ENCODE measurements at places on chromosomes 16 and 17.

DNA sequence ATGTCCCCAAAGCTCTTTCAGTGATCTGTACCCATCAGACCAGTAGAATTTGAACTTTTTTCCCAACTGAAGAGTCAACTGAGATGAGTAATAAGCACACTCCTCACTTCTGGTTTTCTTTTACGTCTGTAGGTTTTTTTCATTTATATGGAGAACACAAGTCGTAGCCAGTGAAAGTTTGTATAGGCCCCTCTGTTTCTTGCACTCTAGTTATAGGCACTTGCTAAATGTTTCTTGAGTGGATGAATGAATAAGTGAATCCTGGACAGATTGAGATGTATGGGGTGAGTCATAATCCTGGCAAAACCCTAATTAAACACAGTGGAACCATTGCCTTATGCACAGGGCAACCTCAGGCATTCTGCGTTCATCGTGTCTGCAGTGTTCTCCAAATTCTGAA, 193.7 kb upstream of the TBX2 start:
- no peak for DNase-seq

DNA sequence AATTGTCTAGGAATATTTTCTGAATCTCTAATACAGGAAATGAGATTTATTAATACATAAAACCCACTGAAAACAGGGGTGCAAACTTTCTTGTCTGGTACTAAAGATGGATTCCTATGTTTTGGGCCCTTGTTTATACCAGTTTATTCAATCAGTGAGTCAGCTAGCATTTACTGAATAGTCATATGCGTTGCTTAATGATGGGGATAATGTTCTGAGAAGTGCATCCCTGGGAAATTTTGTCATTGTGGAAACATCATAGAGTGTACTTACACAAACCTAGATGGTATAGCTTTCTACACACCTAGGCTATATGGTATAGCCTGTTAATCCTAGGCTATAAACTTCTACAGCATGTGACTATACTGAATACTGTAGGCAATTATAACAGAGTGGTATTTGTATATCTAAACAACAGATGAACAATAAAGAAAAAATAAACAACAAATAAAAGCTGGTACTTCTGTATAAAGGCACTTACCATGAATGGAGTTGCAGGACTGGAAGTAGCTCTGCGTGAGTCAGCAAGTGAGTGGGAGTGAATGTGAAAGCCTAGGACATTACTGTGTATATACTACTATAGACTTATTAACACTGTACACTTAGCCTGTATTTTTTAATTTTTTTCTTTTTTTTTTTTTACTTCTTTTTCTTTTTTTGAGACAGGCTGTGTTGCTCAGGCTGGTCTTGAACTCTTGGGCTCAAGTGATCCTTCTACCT, 63.7 kb downstream of the SIAH1 start:
- DNase-seq: no peak

DNA sequence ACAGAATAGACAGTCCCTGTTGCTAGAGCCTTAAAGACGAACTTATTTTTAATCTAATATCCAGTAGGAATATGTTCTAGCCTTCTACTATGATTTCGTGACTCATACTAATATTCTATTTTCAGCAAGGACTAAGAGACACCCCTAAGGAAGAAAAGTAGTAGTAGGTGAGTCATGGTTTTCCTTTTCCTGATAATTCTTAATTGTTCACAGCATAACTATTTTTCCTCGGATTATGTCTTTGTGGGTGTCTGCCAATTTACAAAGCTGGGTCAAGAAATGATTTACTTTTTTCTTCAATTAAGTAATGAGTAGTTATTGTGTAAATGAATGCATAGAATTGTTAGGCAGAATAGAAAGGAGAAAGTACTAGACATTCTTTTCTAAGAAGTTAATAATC, 292.2 kb downstream of the TOX3 start:
- no peak for DNase-seq

GRCh38 chr16:875182-876040, 74.9 kb upstream of the GNG13 start:
- no peak for DNase-seq

DNA sequence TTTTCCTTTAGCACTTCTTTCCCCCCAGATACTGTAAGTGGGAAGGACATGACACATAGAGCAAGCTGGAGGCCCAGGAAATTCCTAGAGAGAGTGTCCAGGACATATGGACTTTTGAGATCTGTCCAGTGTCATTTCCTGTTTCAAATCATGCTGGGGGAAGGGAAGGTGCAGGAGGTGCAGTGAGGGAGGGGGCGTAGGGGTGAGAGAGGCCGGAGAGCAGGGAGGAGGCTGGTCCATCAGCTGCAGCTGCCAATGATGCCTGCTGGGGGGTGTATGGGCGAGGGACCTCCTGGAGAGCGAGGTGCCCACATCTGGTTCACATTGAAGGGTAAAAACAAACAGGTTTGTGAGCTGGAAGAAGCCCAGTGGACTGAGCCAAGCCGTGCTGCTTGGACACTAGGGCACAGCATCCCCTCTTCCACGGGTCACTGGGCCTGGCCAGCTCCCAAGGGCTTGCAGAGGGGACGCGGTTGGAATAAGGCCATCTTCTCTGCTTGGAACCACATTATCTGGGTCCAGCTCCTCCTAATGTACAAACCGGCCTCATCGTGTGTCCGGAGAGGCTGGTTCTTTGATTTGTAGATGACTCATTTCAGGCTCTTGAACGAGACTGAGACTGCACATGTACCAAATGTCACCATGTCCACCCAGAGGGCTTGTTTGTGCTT, 70.4 kb upstream of the SMURF2 start:
- DNase-seq: no peak

DNA sequence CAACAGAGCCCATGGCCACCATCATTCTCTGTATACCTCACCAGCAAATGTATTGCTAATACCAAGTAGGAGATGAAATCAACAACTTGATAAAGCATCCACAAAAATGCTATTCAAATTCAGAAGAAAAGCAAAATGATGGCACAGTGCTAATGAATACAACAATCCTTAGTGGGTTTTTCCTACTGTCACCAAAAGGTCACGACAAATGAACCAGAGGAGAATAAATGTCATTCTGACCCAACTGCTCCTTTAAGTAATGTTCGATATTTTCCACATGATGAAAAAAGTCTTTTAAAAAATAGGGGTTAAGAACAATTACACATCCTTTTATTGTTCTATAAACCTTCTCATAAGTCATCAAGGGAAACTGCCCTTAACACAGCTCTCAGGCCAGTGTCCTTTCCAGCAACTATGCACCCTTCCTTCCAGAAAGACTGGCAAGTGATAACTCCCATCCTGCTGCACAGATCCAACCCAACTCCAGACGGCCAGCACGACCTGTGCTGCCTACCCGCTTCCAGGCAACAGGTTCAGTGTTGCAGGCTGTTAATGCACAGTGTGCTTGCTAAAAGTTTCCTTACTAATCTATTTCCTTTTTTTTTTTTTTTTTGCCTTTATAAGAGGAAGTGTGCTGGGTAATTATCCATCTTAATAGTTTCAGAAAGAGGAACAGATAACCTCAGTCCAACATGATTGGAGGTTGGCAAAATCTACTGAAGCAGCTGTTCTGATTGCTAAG, 15.4 kb downstream of the FBXO31 start:
- DNase-seq: no peak

DNA sequence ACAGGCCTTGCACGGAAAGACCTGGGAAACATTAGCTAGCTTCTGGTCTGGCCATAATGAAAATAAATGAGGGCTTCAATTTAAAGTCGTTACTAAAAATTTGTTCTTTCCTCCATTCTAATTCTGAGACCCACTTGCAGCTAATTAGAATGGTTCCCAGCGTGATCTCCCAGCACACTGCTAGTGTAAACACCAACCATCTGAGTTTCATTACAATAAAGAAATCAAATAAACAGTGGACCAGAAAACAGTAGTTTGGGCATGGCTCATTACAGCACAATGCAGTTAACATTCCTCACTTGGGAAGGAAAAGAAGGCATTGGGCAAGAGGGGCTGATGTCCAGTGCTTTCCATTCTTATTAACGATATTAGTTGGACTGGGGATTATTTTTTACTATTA, 410.9 kb upstream of the SOX9 start:
- no peak for DNase-seq

DNA sequence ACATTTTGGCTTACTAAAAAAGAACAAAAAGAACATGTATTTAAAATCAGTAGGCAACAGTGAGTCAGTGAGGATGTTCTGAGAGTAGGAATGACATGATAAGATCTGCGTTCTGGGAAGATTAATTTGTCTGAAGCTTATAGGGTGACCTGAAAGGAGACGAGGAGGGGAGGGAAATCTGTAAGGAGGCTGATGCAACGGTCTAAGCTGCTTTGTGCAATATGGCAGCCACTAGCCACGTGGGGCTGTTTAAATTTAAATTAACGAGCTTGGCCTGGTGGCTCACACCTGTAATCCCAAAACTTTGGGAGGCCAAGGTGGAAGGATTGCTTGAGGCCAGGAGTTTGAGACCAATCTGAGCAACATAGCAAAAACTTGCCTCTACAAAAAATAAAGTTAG, 181.6 kb upstream of the CACNG3 start:
- DNase-seq: no peak

DNA sequence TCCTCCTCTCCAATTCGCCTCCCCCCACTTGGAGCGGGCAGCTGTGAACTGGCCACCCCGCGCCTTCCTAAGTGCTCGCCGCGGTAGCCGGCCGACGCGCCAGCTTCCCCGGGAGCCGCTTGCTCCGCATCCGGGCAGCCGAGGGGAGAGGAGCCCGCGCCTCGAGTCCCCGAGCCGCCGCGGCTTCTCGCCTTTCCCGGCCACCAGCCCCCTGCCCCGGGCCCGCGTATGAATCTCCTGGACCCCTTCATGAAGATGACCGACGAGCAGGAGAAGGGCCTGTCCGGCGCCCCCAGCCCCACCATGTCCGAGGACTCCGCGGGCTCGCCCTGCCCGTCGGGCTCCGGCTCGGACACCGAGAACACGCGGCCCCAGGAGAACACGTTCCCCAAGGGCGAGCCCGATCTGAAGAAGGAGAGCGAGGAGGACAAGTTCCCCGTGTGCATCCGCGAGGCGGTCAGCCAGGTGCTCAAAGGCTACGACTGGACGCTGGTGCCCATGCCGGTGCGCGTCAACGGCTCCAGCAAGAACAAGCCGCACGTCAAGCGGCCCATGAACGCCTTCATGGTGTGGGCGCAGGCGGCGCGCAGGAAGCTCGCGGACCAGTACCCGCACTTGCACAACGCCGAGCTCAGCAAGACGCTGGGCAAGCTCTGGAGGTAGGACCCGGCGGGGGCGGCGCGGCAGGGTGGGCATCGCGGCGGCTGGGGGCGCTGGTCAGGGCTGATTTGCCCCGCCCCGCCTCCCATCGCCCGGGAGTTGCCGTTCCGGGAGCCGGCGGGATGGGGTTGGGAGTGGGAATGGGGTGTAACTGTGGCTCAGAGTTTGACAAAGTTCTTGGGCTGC, 567 bp downstream of the SOX9 start:
- no peak for DNase-seq

DNA sequence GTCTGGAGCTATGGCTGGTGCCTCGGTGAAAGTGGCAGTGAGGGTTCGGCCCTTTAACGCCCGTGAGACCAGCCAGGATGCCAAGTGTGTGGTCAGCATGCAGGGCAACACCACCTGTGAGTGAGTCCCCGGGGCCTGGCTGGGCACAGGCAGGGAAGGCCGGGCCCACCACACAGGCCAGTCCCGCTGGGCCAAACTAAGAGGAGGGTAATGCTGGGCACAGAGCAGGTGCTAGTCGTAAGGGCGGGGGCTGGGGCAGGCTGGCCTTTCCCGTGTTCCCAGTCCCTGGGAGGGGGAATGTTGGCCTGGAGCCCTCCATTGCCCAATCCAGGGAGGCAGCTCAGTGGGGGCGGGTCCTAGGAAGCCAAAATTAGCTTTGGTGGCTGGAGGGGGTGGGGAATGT, 2.5 kb downstream of the KIF1C start:
- no peak for DNase-seq

GRCh38 chr17:76237859-76238313, 2.4 kb downstream of the RNF157 start:
- no peak for DNase-seq

- DNase-seq: no peak
These were observed 422.1 kb upstream of the SALL1 start for GRCh38 chr16:51573191-51573590.

DNA sequence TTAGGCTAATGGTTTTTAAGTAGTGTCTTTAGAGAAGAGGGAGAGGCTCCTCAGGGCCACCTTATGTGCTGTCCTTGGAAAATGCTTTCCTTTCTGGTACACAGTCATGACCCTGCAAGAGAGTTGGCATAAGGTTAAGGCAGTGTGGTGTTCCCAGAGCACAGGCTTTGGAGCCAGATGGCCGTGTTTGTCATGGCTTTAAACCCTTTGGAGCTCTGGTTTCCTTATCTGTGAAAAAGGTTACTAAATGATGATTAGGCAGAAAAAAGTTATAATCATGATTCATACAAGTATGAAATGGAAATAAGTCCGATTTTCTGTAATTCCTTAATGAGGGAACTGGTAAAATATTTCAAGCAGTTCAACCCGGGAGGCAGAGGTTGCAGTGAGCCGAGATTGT, 13.2 kb downstream of the UTP4 start:
- no peak for DNase-seq

- DNase-seq: no peak
These were observed 44.7 kb upstream of the VPS4A start for GRCh38 chr16:69266334-69267063.

- no peak for DNase-seq
These were observed 21.5 kb downstream of the MBTD1 start for GRCh38 chr17:51238255-51238887.

DNA sequence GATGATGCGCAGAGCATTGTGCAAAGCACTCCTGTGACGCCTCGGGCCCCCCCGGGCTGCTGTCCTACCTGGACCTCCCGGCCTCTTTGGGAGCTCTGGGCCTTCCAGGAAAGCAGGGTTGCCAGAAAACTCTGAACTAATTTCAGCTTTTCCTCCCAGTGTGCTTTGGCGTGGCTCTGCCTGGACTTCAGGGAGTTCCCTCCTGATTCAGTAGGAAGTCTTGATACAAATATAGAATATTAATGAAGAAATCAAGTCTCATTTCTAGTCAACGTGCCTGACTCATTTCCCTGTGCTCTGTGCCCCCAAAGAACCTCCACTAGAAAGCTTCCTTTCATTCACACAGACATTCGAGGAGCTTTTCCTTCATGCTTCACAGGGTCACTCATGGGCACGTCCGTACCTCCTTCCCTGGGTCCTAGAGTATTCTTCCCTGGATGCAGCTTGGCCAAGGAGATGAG, 84.0 kb upstream of the NOL11 start:
- no peak for DNase-seq

DNA sequence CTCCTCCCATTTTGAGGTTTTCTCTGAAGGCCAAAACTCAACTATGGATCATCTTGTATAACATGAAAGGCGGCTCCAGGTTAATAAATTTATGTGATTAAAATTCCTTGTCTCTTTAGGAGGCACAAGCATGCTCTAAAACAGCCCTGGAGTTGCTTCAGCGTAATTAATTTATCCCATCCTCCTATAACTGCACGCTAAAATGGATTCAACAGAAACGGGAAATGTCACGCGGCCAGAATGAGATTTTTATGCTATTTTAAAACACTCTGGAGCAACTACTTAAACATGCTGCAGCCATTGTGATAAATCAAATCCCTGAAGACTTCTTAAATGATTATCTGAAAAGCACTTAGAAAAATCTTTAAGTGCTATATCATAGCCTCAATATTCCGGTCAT, 106.6 kb downstream of the ADAMTS18 start:
- no peak for DNase-seq

GRCh38 chr17:7480089-7480384, 606 bp upstream of the ZBTB4 start:
- DNase-seq: no peak

GRCh38 chr17:55186937-55187770, 77.6 kb upstream of the HLF start:
- no peak for DNase-seq
